Calu3 (cell line): ENCODE measurements at places on chromosomes 13 and 19. TPM values are rescaled to one million over a fixed set of nuclear protein-coding genes. Genes with fewer than 3 reads are reported as not detected.

The SYT3 gene
- total RNA-seq, result not detected in 2 replicates

The TBXA2R gene
- total RNA-seq, result 0.20 and 0.24 TPM in 2 replicates

The METTL21C gene
- total RNA-seq, result not detected in 2 replicates

The KLK4 gene
- total RNA-seq, result not detected in 2 replicates

The MZT1 gene
- total RNA-seq, result 9.9 and 11.4 TPM in 2 replicates

GRCh38 chr13:78998630-78999315 is 339.8 kb upstream of the OBI1 start:
- no peak overlapping the region for H3K27ac ChIP-seq
- no peak overlapping the region for H3K4me3 ChIP-seq

DNA sequence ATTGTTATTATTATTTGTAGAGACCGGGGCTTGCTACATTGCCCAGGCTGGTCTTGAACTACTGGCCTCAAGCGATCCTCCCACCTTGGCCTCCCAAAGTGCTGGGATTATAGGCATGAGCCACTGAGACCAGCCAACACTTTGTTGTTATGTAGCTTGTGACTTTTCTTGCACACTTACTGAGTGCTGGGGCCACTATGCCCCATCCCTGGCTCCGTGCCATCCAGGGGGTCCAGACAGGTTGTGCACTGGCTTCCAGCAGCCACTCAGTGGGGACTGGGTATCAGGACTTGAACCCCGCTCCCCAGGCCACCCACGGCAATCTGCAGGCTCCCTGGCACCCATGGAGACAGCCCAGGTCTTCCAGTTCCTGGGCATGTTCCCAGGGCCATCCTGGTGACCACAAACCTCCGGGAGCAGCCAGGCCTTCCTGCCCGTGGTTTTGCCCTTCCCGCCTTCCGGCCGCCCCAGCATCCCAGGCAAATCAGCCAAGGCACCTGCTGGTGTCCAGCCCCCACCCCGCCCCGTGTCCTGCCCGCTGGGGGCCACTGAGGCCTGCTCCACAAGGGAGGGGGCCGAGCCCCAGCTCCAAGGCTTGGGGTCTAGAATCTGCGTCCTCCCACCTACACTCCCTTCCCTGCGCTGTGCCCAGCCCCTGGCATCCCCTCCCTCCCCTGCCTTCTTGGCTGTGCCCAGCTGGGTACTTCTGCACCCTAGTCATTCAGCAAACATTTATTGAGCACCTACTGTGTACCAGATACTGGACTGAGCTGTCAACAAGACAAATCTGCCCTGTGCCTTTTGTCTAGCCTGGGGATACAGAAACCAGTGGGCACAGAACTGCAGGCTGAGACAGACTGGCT is 23.7 kb upstream of the SEMA6B start:
- H3K4me1 ChIP-seq, result peaks cover 18% of the 10 kb centered on the region
- H3K36me3 ChIP-seq, result peaks cover 12% of the 10 kb centered on the region
- DNase-seq, result no peak
- H3K4me3 ChIP-seq, result no peak overlapping the region

DNA sequence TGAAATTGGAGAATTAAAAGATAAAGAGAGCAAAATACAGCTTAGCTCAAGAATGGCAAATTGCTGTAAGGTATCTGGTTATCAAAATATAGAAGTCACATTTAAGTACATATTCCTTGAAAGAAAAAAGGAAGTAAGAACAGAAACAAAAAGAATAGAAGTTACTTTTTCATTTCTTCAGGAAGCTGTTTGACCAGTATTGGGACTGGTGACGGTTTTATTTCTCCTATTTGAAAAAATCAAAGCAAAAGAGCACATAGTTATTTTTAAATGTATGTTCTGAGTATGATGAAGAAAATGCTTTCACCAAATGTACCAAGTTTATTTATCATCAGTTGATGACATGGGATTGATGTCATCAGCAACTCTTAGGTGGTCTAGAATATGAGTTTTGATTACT is 83.1 kb upstream of the OXGR1 start:
- H3K27me3 ChIP-seq, result no peaks in the 10 kb centered on the region
- no peaks in the 10 kb centered on the region for H3K36me3 ChIP-seq
- no peaks in the 10 kb centered on the region for H3K4me1 ChIP-seq
- H3K27ac ChIP-seq, result no peak overlapping the region
- no peak overlapping the region for H3K4me3 ChIP-seq

GRCh38 chr13:78592584-78592983 is 10.8 kb downstream of the POU4F1 start:
- no peak overlapping the region for H3K4me3 ChIP-seq
- H3K27me3 ChIP-seq, result peaks cover 19% of the 10 kb centered on the region
- DNase-seq, result no peak
- H3K27ac ChIP-seq, result no peak overlapping the region
